Regular cardiac myocyte (primary cell): ENCODE measurements at places on chromosomes 7 and 10. TPM values are rescaled to one million over a fixed set of nuclear protein-coding genes. Genes with fewer than 3 reads are reported as not detected.

Gene DMBT1
- under 0.01 TPM in 2 replicates for total RNA-seq

Gene METTL27
- total RNA-seq = 9.9 and 11.5 TPM in 2 replicates

Gene ERVW-1
- not detected in 2 replicates for total RNA-seq

Gene CCDC3
- total RNA-seq = 4.5 and 6.5 TPM in 2 replicates

Gene OGDHL
- total RNA-seq = 0.28 and 0.38 TPM in 2 replicates

Gene MMD2
- not detected in 2 replicates for total RNA-seq

Gene MEOX2
- 12.1 and 43.3 TPM in 2 replicates for total RNA-seq

Gene PTPRN2
- 0.77 and 1.7 TPM in 2 replicates for total RNA-seq

Gene PLXNA4
- total RNA-seq = 7.9 and 8.4 TPM in 2 replicates

Gene TUBB8
- total RNA-seq = not detected in 2 replicates

Gene C10orf53
- not detected in 2 replicates for total RNA-seq

Gene LRIT1
- not detected in 2 replicates for total RNA-seq

Gene H2BK1
- total RNA-seq = not detected in 2 replicates
